ENCODE measurements at places on chromosomes 6 and 20.
A peak's percentile ranks its signal among the peaks of the same experiment; 100 is the strongest.

- no peak for DNase-seq
Measured at GRCh38 chr6:72733045-72733444, 111.2 kb downstream of the KCNQ5 start.

DNA sequence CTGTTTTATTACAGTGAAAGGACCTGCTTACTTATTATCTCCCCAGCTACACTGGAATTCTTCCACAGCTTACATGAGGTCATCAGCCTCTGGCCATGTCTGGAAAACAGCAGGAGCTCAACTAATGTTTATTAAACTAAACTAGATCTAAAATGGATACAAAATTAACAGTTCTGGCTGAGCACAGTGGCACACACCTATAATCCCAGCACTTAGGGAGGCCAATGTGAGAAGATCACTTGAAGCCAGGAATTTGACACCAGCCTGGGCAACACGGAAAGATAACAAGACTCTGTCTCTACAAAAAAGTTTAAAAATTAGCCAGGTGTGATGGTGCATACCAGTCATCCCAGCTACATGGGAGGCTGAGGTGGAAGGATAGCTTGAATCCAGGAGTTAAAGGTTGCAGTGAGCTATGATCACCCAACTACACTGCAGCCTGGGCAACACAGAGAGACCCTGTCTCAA lies 220.8 kb upstream of the MARCKS start:
- peak; percentile 43 for DNase-seq

- DNase-seq: peak; percentile 17
Measured at GRCh38 chr6:87237804-87238203, 82.4 kb downstream of the ZNF292 start.

GRCh38 chr20:59726281-59726595 lies 121.9 kb downstream of the PHACTR3 start:
- no peak for DNase-seq

- peak; percentile 85 for DNase-seq
Measured at GRCh38 chr6:132063204-132063603, 112.0 kb upstream of the CCN2 start.

DNA sequence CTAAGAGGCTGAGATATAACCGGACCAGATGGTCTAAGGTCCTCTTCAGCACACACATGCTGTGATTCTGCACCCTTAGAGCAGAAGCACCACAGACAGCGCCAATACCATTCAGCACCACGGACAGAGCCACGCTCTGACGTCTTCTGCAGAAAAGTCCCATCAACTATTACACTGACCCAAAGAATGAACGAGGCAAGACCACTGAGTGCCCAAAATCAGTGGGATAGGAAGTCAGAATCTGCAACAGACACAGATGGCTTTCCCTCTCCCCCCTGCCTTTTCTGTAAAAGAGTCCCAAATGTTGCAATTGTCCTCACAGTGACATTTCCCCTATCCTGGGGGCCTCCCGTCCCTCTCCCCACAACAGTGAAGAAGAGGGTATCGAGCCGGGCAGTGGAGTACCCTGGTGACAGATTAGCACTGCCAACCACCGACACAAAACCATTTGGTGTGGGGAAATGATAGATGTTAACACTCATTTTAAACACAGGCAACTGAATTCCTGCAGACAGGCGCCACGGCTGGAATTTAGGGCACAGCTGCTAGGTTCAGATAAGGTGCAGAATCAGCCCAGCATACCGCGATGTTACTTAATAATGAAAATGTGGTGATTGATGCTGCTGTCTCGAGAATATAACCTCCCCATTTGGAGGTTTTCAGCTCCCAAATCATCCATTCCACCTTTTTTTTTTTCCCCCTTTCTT lies 66.6 kb upstream of the CTNNBL1 start:
- peak; percentile 60 for DNase-seq

- DNase-seq: peak; percentile 18
Measured at GRCh38 chr20:35837577-35838195, 65.9 kb downstream of the PHF20 start.

DNA sequence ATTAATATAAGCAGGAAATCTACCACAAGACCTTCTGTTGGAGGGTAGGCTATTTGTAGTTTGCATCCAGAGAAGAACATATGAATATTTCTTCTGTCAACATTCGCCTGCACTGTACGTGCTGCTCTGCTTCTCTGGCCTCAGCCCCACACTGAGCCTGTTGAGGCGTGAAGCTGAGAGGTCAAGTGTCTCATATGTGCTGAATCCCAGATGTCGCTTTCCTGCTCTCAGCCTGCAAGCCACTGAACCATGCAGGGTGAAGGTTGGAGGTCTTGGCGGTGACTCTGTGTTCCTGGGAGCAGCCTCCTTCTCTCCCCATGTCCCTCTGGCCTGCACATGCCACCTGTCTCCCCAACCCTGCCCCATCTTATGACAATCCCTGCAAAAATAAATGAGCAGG lies 83.6 kb downstream of the TMEM170B start:
- DNase-seq: no peak

GRCh38 chr6:21354805-21355238 lies 238.7 kb upstream of the SOX4 start:
- no peak for DNase-seq

GRCh38 chr6:97176468-97176867 lies 106.5 kb downstream of the MMS22L start:
- DNase-seq: no peak

GRCh38 chr6:9554806-9555205 lies 860.1 kb downstream of the TFAP2A start:
- no peak for DNase-seq

GRCh38 chr6:157525918-157526425 lies 145.0 kb downstream of the ZDHHC14 start:
- no peak for DNase-seq

DNA sequence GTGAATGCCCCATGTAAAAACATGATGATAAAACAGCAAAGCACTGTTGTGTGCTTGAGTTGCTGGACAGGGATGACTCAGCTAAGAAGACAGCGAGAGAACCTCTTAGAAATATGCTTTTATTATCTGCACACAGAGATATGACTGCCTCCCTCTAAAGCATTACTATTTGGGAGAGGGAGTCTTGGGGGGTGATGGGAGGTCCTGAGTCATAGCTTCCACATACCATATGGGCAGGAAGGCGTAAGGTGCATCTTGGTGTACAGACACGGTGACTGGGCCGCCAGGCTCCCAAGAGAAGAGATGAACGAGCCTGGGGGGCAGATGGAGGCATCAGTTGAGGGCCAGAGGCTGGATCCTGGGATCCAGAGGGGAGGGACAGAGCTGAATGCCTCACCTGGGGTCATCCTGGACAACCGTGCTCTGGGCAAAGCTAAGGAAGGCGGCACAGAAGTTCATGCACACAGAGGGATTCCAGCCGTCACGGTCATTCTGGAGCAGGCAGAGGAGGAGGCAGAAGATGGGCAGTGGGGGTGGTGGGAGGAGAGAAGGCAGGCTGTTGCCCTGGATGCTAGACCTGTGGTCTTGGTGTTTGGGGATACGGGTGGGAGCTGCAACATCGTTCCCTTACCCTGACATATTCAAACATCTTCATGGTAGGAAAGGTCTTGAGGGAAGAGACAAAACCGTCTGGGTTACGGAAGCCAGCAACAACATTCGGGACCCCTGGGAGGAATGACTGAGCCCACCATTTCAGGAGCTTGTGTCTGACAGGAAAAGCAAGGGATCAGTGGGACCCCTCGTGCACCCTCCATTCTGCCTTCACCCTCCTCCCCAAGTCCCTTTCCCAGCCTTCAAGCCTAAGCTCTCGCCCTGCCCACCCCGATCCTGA lies 2.0 kb downstream of the DXO start:
- DNase-seq: peak; percentile 10

DNA sequence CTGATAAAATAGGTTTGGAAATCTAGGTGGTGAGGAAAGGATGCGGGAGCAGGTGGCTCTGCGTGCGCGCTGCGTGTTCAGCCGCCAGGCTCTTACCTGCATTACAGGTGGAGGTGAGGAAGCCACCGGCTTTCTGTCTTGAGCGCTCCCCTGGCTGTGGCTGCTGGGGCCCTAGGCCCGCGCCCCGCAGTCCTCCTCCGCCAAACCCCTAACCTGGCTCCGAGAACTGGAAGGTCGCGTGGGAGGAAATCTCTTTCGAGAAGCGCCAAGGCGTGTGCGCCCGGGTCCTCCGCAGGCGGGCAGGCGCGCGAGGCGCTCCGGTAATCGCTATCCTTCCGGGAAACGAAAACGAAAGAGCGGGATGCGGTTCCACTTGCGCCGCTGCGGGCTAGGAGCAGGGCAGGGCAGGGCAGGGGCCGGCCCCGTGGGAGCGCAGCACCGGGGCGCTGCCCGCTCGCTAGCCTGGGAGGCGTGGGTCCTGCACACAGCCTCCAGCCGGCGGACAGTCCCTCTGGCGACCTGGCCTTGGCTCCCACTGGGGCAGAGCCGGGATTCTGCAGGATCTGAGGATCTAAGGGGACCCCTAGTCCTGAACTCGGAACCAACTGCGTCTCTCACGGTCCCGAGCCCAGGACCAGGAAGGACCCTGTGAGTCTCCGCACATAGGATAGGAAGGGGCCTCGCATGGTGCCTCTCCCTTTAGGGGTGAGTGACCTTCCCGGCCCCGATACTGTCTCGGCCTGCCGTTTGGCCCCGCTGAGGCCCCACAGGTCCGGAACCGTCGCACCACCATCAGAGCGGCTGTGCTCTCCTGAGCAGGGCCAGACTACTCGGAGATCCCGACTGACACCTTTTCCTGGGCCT lies at the start of gene ETV7:
Gene ETV7 (minus strand): TSS at position 230 of the 864 bp plus-strand sequence. CDS start 128 bp downstream, at position 102.
- no peak for DNase-seq

DNA sequence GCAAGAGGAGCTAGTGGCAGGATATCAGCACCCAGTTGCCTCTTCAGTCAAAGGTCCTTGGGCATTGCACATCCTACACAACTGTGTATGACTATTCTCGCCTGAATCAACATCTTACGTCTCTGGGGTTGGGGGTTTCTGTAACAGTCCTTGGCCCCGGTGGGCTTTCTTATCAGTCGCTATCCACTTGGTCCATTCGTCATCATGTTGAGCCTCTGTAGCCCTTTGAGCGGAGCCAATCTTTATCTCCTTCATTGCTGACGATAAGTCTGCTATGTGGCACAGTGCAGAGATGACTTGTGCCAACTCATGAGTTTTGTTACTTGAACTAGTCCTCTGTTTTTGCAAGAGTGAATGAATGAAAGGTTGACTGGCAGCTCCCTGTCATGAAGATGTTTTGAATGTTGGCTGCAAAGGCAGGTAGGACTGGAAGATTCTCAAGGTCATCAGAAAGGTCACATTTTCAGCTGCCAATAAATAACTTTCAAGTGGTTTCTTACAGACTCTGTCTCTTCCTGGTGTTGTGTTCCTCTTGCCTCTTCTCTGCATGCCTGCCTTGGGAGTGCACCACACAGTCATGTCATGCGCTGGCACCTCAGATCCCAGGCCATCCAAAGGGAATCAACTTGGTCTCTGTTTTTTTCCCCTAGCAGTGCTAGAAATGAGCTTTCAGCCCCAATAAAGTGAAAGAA lies 238.9 kb downstream of the SLC24A3 start:
- DNase-seq: no peak

- DNase-seq: no peak
Measured at GRCh38 chr6:43086022-43086658, 10.0 kb downstream of the PTK7 start.

DNA sequence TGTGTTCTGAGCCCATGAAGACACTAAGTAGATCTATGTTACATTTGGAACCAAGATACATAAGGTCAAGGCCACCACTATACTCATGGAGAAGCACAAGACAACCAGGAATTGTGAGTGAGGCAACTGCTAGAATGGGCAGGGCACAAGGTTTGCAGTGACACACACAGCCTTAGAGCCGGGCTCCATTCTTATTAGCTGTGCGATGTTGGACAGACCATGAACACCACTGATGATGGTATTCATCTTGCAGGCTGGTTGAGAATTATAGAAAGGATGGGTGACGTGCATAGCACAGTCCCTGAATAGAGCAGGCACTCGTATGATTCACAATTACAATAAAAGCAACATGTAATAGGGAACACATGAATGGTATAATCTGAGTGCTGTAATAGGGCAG lies 172.4 kb downstream of the GJA10 start:
- peak; percentile 55 for DNase-seq

DNA sequence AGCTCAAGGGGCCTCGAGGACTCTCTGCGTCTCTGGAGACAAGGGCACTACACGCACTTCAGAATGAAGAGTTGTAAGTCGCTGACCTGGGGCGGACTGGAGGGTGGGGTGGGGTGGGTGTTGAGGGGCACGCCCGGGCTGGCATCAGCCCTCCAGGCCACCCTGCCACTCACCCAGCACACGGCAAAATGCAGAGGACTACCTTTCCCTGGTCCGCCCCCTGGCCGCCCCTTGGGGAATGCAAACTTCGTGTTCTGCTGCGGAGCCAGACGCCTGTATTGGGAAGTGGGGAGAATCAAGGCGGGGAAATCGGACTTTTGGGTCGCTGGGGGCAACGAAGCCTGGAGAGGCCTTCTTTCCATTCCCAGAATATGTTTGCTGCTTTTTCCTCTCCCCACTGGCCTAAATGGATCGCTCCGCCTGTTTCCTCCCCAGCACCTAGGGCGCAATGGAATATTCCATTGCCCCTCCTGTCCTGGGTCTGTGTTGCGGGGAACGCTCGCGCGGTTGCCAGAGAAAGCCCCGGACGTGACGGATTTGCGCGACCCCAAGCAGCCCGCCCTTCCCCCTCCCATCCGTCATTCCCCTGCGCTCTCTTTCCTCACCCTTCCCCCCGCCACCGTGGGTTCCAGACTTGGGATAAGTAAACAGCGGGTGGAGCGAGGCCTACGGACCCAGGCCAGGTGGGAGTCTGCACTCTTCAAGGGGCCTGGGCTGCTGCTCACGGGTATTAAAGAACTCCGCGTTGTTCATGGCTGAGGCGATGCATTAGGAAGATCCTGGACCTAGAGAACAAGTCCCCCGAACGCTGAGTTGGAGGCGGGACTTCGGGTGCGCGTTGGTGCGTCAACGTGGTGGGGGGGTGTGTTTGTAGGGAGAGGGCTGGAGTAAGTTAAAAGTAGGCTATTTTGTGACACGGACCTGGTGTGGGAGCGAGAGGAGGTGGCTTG lies at the start of gene PPT2:
Gene PPT2 (plus strand): TSS at position 578 of the 950 bp plus-strand sequence. CDS start 454 bp downstream, outside the sequence.
- DNase-seq: peak; percentile 94

DNA sequence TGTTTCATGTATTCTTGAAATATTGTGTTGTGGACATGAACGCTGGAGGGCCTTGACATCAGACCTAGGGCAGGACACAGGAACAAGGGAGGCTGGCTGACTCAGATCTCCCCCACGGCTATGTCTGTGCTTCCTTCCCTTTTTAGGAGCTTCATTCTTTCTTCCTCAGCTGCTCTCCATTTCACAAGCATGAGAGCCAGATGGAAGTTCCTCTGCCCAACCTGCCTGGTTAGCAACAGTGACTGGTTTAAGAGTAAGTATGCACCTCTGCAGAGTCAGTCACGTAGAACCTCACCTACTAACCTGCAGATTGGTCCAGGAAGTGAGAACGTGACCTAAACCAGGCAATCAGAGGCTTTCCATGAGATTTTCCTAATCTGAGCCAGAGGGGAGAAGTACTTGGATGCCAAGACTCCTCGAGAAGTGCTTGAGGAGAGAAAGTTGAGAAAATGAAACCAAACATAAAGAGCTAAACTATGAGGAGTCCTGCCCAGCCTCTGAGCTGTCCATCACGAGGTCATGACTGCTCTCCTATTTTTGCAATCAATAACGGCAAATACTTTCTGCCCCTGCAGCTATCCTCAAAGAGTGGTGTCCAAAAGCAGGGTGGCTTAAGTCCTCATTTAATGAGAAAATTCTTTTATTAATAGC lies 465.2 kb upstream of the CITED2 start:
- no peak for DNase-seq
